ENCODE measurements at places on chromosomes 16 and 17.

DNA sequence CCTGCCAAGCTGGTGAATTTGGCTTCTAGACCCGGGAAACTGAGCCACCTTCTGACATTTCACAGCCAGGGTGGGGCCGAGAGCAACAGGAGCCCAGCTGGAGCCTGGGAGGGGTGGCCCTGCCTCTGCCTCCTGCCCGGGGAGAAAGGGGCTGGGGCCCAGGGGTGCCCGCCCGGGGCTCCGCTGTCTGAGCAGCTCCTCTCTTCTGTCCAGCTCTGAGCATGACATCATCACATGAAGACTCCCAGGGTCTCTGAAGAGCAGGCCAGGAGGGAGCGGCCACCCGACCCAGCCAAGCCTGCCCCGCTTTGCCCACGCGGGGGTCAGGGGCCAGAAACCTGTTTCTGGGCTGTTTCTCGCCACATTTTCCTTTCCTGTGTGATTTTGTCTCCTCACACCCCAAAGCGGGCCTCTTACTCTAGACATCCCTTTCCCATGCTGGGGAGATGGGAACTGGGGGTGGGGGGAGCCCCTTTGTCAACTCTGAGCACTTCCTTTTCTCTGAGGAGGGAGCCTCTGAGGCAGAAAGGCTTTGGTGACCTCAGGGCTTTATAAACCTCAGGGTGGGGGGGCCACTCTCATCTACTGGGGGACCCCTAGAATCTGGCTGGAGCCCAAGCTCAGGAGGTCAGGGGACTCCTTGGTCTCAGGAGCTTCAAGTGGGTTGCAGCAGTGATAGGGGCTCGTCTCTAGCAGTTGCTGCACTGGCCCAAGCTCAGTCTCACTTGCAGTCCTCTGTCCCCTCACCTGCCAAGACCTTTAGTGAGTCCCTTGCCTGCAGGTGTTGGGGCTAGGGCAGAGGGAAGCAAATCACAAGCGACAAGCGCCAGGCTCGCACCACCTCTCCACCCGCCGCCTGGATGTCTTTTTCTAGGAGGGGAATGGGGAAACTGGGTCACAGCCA is 7.6 kb downstream of the UBALD2 start:
- H3K4me1 ChIP-seq = peaks cover 51% of the 10 kb centered on the region
- H3K27me3 ChIP-seq = no peaks in the 10 kb centered on the region
- peak overlapping the region; percentile 85 for H3K4me3 ChIP-seq
- peak overlapping the region; percentile 98 for H3K27ac ChIP-seq
- peaks cover 37% of the 10 kb centered on the region for H3K36me3 ChIP-seq

GRCh38 chr17:63311416-63311937 is 134.6 kb downstream of the CYB561 start:
- H3K36me3 ChIP-seq = peaks cover 4% of the 10 kb centered on the region
- H3K27ac ChIP-seq = no peak overlapping the region
- no peaks in the 10 kb centered on the region for H3K27me3 ChIP-seq
- H3K4me1 ChIP-seq = no peaks in the 10 kb centered on the region

- H3K27me3 ChIP-seq = no peaks in the 10 kb centered on the region
- H3K27ac ChIP-seq = no peak overlapping the region
- no peak overlapping the region for H3K4me3 ChIP-seq
- no peaks in the 10 kb centered on the region for H3K36me3 ChIP-seq
- peaks cover 37% of the 10 kb centered on the region for H3K4me1 ChIP-seq
- no peak for DNase-seq
Observed at GRCh38 chr17:19368229-19368628, 5.7 kb upstream of the B9D1 start.

DNA sequence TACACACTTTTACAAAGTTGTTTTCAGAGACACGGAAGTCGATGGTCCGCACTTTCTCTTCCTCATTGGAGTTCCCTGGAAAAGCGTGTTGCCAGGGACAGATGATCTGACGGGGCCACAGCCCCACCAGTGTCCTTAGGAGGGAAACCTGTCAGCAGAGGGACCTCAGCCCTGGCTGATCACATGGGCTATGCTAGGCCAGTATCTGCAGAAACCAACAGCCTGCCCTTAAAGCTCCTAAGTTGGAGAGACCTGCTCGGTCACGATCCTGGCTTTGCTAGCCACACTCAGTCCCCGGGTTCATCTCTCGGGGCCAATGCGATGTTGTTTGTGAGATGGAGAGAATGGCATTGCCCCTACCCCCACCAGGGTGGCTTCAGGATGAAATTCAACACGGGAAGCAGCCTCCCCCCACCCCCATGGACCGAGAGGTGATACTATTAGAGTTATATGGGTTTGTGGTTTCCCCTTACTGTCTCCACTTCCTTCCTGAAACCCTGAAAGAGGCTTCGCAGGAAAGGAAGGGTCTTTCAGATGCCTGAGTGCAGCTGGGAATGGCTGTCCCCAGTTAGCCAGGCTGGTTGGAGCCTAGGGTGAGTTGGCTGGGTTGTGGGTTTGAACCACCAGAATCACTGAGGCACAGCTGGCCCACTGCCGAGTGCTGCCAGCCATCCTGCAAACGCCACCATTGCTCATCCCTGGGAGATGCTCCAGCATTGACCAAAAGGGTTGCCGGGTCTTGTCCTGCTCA is 16.6 kb downstream of the RMI2 start:
- peak overlapping the region; percentile 45 for H3K4me3 ChIP-seq
- H3K27me3 ChIP-seq = peaks cover 26% of the 10 kb centered on the region
- H3K36me3 ChIP-seq = peaks cover 4% of the 10 kb centered on the region
- peak overlapping the region; percentile 30 for H3K27ac ChIP-seq
- peak; percentile 66 for DNase-seq
- peaks cover 39% of the 10 kb centered on the region for H3K4me1 ChIP-seq

- H3K4me1 ChIP-seq = no peaks in the 10 kb centered on the region
- no peak for DNase-seq
- H3K27ac ChIP-seq = no peak overlapping the region
- H3K27me3 ChIP-seq = peaks cover 9% of the 10 kb centered on the region
Observed at GRCh38 chr17:15913826-15914225, 31.1 kb upstream of the ADORA2B start.

- H3K36me3 ChIP-seq = no peaks in the 10 kb centered on the region
- peaks cover 9% of the 10 kb centered on the region for H3K4me1 ChIP-seq
- no peak for DNase-seq
- no peaks in the 10 kb centered on the region for H3K27me3 ChIP-seq
- no peak overlapping the region for H3K27ac ChIP-seq
- H3K4me3 ChIP-seq = no peak overlapping the region
Observed at GRCh38 chr16:49516382-49517036, 142.9 kb downstream of the C16orf78 start.

- H3K4me1 ChIP-seq = peaks cover 5% of the 10 kb centered on the region
- H3K27ac ChIP-seq = no peak overlapping the region
- DNase-seq = no peak
Observed at GRCh38 chr16:14291286-14291685, 220.2 kb downstream of the MRTFB start.

- no peak for DNase-seq
- no peaks in the 10 kb centered on the region for H3K27me3 ChIP-seq
- H3K36me3 ChIP-seq = peaks cover 26% of the 10 kb centered on the region
- peaks cover 3% of the 10 kb centered on the region for H3K4me1 ChIP-seq
- H3K27ac ChIP-seq = no peak overlapping the region
Observed at GRCh38 chr16:89898201-89898967, 20.3 kb upstream of the MC1R start.

DNA sequence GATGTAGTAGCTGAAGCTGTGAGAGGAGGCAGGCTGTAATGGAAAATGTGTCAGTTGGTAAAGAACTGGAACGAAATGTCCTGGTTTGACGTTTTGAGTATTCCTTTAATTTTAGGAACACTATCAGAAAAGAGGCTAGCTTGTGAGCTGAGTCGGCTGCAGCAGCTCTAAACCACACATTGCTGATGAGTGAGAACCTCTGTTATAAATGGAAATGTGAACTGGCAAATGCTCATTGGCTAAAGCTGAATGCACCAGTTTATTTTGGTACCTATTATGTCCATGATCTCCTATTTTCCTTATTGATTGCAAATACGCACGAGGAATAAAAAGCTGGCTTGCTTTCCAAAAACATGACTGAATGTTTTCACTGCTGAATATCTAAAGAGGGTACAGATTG is 11.0 kb upstream of the WIPI1 start:
- H3K36me3 ChIP-seq = no peaks in the 10 kb centered on the region
- peaks cover 5% of the 10 kb centered on the region for H3K27me3 ChIP-seq
- no peak overlapping the region for H3K27ac ChIP-seq
- H3K4me1 ChIP-seq = peaks cover 5% of the 10 kb centered on the region
- DNase-seq = no peak

GRCh38 chr17:35726127-35726952 is 5.1 kb upstream of the RASL10B start:
- H3K36me3 ChIP-seq = peaks cover 36% of the 10 kb centered on the region
- no peak for DNase-seq
- peaks cover 10% of the 10 kb centered on the region for H3K4me1 ChIP-seq

GRCh38 chr17:46770439-46770817 is 48.1 kb downstream of the WNT3 start:
- peaks cover 11% of the 10 kb centered on the region for H3K4me1 ChIP-seq
- H3K4me3 ChIP-seq = peak overlapping the region; percentile 43
- peaks cover 43% of the 10 kb centered on the region for H3K27me3 ChIP-seq
- no peaks in the 10 kb centered on the region for H3K36me3 ChIP-seq
- H3K27ac ChIP-seq = no peak overlapping the region
- DNase-seq = no peak

DNA sequence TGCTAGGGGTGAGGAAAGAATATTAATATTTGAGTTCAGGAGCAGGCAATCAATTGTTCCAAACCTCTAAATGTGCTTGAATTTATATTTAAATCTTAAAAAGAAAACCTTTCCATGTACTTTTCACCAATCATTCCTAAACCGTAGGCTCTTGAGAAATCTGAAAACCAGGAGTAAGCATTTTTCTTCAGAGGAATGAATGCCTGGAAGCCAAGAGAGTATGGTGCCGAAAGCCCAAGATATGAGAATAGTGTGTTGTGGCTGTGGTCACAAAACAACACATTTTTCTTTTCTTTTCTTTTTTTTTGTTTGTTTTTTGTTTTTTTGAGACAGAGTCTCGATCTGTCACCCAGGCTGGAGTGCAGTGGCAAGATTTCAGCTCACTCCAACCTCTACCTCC is 37.6 kb downstream of the TEX2 start:
- peaks cover 3% of the 10 kb centered on the region for H3K36me3 ChIP-seq
- H3K4me1 ChIP-seq = no peaks in the 10 kb centered on the region
- no peak for DNase-seq
- no peaks in the 10 kb centered on the region for H3K27me3 ChIP-seq
- H3K27ac ChIP-seq = no peak overlapping the region

DNA sequence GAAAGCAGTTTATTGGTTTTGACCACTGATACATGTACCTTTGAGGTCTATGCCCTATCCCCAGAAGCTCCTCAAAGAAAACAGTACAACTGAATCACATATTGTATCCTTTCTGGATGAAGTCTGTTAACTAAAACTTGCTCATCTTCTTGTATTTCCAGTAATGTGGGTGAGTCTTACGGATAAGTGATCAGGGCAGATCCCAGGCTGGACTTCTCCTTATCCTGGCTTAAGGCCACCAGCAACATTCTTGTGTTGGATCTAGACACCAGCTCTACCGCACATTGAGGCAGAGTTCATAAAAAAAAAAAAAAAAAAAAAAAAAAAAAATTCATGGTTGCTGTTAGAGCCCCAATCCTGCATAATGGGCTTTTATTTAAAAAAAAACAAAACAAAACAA is 536.7 kb upstream of the HSBP1 start:
- DNase-seq = no peak
- H3K36me3 ChIP-seq = no peaks in the 10 kb centered on the region
- no peak overlapping the region for H3K4me3 ChIP-seq
- H3K27me3 ChIP-seq = peaks cover 3% of the 10 kb centered on the region
- H3K4me1 ChIP-seq = no peaks in the 10 kb centered on the region
- H3K27ac ChIP-seq = no peak overlapping the region

DNA sequence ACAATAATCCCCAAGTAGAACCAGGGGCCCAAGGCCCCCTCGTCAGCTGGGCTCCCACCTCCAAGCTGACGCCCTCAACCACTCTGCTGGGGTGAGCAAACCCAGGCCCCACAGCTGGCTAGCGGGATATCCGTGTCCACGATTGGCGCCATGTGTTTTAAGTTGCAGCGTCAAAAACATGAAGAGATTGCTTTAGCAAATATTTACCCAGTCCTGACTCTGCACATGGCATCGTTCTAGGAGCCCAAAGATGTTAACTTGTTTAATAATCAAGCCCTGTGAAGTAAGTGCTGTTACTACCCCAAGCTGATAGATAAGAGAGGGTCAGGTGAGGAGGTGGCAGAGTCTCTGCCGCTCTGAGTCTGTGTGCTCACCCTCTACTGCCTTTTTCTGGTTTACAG is 344 bp upstream of the SEPTIN12 start:
- no peaks in the 10 kb centered on the region for H3K36me3 ChIP-seq
- DNase-seq = no peak
- peaks cover 6% of the 10 kb centered on the region for H3K4me1 ChIP-seq
- H3K27me3 ChIP-seq = peaks cover 3% of the 10 kb centered on the region

- H3K27me3 ChIP-seq = no peaks in the 10 kb centered on the region
- no peak for DNase-seq
- H3K27ac ChIP-seq = peak overlapping the region; percentile 28
- H3K36me3 ChIP-seq = peaks cover 11% of the 10 kb centered on the region
- H3K4me1 ChIP-seq = peaks cover under 1% of the 10 kb centered on the region
- no peak overlapping the region for H3K4me3 ChIP-seq
Observed at GRCh38 chr17:64036198-64036922, 15.9 kb upstream of the ICAM2 start.

DNA sequence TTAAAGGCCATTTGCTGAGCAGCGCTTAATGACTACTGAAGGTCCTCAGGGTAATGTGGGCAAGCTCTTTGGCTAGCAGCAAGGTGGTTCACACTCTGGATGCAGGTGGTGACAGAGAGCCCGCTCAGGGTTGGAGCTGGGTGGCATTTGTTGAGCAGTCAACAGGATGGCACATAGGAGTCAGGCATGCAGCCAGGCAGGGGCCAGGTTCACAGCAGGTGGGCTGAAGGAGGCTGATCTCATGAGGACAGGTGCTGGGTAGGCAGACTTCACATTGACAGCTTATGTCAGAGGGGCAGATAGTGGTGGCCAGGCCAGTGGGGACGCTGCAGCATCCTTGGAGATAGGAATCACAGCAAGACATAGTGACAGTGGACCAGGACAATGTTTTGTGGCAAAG is 4.5 kb downstream of the KRTAP3-1 start:
- H3K4me1 ChIP-seq = no peaks in the 10 kb centered on the region
- DNase-seq = no peak
- H3K36me3 ChIP-seq = no peaks in the 10 kb centered on the region

DNA sequence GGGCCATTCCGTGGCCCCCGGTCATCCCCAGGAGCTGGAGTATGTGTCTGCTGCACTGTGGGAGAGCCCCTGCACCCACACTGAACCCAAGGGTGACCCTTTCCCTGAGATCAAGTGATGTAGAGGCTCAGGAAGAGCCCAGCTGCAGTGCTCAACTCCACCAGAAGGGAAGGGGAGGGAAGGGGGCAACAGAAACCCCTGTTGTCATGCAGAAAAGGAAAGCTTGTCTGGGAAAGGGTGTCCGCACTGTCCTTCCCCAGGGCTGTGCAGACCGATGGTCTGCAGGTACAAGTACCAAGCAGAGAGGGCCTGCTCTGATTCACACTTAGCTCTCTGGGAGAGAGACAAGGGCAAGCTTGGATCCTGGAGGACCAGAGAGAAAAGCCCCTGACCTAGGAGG is 45.7 kb upstream of the TOB1 start:
- H3K27ac ChIP-seq = no peak overlapping the region
- peaks cover 62% of the 10 kb centered on the region for H3K4me1 ChIP-seq
- no peak for DNase-seq
- no peaks in the 10 kb centered on the region for H3K27me3 ChIP-seq

All from activated CD4-positive, alpha-beta memory T cell treated with anti-CD3 and anti-CD28 coated beads for 36 hours (primary cell).